ENCODE measurements at places on chromosomes 5 and 9.

GRCh38 chr9:18489861-18490260 lies 15.9 kb downstream of the ADAMTSL1 start:
- no peak for DNase-seq

DNA sequence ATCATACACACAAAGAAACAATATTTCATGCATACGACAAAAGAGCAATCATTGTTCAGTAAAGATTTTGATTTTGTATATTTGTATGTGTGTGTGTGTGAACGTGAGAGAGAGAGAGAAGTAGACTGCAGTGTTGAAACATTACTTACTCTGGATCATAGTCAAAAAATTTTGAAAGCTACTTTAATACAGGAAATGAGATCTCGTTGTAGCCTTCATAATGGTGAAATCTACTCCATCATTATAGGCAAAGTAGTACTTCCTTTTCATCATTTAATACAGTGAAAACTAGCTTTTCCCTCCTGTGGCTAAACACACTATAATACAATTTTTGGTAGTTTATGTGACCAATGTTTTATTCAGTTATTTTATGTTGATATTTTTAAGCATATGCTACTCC lies 1427.7 kb upstream of the C9orf72 start:
- no peak for DNase-seq

DNA sequence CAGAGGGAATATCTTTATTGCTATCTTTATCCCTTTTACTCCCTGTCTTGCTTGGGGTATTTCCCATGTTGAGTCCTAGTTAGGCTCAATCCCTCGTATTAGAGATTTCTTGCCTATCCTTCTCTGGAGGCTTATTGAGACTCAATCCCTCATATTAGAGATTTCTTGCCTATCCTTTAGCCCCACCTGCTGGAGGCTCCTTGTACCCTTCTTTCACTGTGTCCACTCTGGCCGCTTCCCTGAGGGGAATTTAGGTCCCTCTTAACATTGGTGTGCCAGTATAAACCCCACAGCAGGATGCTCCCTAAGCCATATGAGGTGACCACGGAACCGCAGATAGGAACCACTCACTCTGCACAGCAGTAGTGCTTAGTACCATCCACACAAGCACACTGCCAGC lies 110.7 kb upstream of the MAMDC2 start:
- DNase-seq, result no peak

DNA sequence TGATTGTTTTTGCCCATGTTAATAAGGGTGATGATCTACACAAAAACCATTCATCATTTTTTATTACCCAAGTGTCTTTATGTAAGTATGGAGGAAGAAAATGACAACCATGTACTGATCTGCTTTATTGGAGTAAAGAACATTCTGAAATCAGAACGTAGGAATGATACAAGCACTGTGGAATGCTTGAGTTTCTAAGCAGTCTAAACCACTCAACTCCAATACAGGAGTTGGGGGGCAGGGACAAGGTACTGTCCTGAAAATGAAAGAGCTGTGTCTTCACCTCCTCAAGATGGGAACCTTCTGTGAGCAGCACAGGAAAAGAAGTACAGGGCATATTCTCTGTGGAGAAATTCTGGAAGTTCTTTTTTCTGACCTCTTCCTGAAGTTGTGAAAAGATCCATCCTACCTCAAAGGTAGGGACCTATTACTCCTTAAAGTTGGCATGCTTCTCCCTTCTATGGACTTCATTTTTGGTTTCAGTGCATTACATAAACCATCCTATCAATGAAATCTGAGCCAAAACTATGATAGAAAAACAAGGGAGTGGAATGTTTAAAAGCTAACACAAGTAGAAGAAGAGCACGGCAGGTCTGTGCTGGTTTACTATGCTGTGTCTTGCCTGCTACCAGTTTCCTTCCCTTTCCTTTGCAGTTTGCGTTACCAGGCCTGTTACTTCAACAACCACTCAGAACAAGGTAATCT lies 202.6 kb downstream of the SEMA5A start:
- no peak for DNase-seq

GRCh38 chr5:93791518-93791972 lies 50.1 kb upstream of the POU5F2 start:
- DNase-seq, result no peak

GRCh38 chr5:129652349-129653056 lies 95.4 kb upstream of the MINAR2 start:
- no peak for DNase-seq

DNA sequence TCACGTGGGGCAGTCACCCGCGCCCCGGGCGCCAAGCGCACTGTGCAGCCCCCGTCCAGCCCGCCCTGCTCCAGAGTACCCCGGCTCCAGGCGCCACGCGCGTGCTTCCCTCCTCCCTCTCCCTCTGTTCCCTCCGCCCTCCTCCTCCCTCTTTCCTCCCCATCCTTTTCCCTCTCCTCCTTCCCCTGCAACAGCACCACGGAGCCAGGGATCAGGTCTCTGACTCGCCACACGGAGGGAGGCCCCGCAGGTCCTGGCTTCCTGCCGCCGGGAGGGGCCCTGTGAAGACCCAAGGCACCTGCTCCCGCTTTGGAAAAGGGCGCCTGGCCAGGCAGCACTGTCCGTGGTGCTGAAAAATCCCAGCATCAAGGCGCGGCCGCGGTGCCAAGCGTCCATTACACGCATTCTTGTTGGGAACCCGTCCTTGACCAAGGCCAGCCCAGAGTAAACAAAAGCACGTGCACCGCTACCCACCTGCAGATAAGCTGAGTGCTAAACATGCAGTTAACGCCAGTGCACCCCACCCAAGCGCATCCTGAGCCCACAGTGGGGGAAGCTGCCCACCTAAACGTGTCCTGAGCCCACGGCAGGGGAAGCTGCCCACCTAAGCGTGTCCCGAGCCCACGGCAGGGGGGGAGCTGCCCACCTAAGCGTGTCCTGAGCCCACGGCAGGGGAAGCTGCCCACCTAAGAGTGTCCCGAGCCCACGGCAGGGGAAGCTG lies 21.7 kb downstream of the SLC6A18 start:
- DNase-seq, result peak; percentile 74

- DNase-seq, result no peak
Measured at GRCh38 chr5:58786035-58786434, 203.2 kb downstream of the RAB3C start.

- DNase-seq, result no peak
Measured at GRCh38 chr5:162520878-162521277, 453.3 kb downstream of the GABRG2 start.

GRCh38 chr5:79787448-79787847 lies 97.8 kb downstream of the CMYA5 start:
- DNase-seq, result no peak

GRCh38 chr5:151742870-151743294 lies 15.5 kb downstream of the ATOX1 start:
- DNase-seq, result peak; percentile 79

DNA sequence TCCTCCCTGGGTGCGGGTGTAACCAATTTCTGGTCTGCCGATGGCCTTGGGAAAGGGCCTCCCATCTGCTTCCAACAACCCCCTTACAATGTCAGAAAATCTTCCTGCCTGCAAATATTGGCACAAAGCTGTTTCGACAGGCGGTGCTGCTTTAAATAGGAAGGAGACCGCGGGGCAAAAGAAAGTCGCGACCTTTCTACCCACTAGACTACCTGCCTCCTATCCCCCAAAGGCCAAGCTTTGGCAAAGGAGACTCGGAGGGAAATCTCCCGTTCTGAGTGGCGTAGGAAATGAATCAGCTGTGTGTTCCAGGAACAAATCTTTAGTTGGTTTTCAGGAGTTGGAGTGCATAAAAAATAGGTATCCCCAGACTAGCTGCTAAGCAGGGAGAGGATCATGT lies 36.8 kb upstream of the NFIB start:
- no peak for DNase-seq

Data from femur (tissue), 1 donor.